HT1080 (cell line): ENCODE measurements at places on chromosomes 4 and X.

DNA sequence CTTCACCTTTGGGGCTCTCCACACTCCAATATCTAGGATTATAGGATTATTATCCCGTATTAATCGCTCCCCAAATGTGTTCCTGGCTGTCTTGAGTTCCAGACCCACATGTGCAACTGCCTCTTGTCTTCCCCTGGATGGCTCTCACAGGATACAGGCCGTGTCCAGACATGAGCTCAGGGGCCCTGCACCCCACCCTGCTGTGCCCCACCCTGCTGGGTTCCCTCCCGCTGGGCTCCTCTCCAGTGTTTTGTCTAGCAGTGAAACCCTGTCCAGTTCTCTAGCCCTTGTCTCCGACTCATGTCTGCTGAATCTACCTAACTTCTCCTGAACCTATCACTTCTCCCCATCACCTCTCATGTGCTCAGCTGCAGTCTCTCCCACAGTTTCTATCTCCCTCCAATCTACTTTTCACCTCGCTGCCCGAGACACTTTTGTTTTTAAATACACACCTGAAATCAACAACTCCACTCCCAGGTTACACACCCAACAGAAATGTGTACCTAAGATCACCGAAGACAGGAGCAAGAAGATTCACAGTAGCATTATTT is 2.0 kb downstream of the RNF212 start:
- no peak for DNase-seq

DNA sequence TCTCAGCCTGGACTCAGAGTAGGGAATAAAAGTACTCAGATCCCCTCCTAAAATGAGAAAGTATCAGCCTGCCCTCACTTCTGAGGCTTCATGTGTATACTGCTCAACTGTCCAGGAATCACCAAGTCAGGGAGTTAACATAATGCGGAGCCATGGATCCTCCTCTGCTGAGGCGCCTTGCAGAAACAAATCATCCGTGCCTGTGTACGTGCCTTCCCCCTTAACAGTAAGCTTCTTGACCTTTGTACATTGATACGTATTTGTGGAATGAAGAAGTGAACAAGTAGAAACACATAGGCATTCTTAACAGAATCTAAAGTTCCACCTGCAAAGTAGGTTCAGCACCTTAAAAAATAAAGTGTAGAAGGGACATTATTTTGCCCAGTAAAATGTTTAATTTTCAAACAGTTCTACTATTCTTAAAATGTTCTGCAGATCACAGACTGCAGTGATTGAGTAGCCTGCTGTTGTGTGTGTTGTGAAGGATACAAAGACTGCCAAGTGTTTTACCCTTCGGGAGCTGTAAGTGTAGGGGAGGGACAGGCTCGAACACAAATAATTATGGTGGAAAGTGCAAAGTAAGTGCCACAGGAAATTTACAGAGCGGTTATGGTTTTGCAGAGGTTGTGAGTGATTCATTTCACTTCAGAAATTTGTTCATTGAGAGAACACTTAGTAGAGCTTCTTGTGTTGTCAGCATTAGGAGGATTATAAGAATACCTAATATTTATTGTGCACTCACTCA is 61.9 kb downstream of the ARHGAP10 start:
- no peak for DNase-seq

GRCh38 chr4:7187691-7188090 is 4.6 kb upstream of the SORCS2 start:
- no peak for DNase-seq

GRCh38 chr4:8534129-8534528 is 46.1 kb upstream of the GPR78 start:
- DNase-seq, result no peak

DNA sequence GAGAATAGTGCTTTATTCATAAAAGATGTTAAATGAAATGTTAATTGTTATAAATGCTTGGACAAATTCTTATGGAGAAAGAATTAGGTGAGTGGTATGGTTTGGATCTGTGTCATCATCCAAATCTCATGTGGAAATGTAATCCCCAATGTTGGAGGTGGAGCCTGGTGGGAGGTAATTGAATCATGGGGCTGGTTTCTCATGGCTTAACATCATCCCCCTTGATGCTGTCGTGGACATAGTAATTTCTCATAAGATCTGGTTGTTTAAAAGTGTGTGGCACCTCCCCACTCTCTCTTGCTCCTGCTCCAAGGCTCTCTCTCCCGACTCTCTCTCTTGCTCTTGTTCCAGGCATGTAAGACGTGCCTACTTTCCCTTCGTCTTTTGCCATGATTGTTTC is 22.5 kb downstream of the GYPE start:
- DNase-seq, result no peak

DNA sequence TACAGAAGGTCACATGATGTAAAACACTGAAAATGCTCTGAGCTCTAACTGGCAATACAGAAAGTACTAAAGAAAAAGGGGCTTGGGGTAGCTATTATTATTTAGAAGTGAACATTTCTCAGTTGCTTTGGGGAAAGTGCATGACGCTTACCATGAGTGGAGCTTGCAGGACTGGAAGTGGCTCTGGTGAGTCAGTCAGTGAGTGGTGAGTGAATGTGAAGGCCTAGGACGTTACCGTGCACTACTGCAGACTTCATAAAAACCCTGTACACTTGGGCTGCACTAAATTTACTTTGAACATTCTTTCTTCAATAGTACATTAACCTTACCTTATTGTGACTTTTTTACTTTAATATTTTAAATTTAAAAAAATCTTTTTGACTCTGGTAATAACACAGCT is 89.3 kb upstream of the ENPP6 start:
- DNase-seq, result peak; percentile 69

DNA sequence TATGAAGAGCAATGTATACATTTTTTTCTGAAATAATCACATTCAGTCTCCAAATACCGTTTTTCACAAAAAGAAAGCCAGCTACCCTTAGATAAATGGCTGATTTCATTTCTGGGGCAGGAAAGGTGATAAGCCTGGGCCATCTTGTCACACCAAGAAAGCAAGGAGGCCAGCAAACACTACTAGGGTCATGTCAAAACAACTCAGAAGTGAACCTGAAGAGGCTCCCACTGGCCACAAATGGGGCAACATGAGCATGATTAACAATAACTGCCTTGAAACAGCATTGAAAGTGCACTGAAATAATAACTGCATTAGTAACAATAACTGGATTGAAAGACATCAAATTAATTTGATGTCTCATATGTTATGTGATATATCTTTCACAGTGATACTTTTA is 39.3 kb downstream of the SH3KBP1 start:
- DNase-seq, result no peak

- no peak for DNase-seq
Observed at GRCh38 chr4:110424144-110424543, 51.8 kb upstream of the ENPEP start.

DNA sequence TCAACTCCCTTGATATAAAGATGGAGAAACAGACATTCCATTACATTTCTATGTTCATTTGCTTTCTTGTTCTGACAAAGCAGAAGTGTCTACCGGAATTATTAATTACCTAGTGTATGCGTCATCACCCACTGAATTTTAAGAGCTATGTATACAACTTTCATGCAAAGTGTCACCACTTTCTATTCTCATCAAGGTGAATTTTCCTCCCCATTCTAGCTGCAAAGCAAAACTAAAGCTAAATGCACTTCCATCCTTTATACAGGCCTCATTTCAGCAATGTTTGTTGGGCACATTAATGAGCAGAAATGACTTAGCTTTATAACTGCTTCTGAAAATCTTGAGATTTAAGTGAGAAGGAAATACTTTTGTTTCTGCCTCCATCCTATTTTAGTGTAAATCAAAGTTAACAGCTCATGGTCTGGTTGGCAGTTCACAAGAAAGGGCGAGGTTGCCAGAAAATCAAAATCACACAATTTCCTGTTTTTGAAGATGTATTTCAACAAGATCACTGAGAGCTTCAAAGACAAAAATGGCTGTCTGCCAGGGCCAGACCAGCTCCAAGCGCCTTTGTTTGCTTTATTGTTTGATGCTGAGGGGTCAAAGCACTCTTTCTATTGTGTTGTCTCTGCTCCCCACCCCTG is 7.2 kb upstream of the FAM9C start:
- DNase-seq, result no peak

GRCh38 chrX:83145876-83146275 is 362.2 kb upstream of the POU3F4 start:
- DNase-seq, result no peak

DNA sequence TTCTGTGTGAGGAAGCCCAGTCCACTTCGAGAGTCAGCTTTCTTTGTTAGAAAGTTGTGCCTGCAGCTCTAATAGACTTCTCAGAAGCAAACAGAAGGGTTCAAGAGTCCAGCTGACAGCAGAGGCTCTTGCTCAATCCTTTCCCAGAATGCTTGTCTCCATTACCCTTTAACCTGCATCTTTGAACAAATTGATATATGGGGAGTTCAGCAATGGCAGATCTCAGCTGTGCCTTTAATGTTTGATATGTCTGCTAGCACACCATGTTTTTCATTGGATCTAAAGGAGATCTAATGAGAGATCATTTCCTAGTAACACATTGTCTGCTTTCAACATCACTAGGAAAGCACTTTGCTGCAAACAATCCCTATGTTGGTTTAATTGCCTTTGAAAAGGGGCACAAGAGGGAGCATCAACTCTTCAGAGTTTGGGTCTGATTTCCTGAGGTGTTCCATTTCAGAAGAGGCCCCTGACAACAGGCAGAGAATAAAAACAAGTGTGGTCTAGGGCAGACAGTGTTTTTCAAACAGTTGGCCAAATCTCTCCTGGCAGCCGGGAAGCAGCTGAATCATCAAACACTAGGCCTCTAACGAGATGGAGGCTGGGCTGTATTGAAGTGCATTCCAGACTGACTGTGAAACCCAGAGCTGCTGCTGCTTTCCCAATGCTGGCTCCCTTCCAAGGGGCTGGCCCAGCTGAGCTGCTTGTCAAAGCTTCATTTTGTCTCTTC is 55.5 kb downstream of the LUZP4 start:
- DNase-seq, result peak; percentile 92

- no peak for DNase-seq
Observed at GRCh38 chr4:152773953-152774352, 5.6 kb downstream of the TIGD4 start.

GRCh38 chr4:2954358-2955185 is 8.6 kb downstream of the NOP14 start:
- DNase-seq, result no peak

DNA sequence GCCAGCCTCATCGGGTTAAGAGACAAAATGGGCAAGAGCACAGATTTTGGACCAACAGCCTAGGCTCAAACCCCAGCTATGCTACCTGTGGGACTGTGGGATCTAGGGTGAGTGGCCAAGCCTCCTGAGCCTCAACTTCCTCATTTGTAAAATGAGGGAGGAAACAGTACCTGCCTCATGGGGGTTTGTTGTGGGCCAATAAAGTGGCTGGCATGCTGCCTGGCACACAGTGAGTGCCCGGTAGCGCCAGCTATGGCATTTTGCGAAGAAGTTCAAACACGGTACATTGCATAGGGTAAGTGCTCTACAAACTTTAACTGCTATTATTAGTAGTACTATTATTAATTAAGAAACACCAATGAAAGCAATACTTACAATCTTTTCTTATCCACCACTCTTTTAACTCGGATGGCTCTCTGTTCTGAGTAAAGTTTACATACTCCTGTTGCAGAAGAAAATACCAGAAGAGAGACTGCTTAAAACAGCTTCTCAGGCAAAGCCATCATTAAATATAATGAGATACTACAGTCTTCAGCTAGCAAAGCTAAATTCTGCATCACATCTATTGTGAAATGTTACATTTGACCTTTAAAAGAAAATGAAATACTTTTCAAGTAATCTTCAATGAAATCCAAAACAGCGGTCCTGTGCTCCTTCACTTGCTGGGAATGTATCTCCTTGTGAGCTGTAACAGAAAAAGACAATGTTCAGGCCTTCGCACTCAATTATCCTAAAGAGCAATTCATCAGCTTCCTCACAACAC is 70.1 kb downstream of the NSG1 start:
- no peak for DNase-seq

DNA sequence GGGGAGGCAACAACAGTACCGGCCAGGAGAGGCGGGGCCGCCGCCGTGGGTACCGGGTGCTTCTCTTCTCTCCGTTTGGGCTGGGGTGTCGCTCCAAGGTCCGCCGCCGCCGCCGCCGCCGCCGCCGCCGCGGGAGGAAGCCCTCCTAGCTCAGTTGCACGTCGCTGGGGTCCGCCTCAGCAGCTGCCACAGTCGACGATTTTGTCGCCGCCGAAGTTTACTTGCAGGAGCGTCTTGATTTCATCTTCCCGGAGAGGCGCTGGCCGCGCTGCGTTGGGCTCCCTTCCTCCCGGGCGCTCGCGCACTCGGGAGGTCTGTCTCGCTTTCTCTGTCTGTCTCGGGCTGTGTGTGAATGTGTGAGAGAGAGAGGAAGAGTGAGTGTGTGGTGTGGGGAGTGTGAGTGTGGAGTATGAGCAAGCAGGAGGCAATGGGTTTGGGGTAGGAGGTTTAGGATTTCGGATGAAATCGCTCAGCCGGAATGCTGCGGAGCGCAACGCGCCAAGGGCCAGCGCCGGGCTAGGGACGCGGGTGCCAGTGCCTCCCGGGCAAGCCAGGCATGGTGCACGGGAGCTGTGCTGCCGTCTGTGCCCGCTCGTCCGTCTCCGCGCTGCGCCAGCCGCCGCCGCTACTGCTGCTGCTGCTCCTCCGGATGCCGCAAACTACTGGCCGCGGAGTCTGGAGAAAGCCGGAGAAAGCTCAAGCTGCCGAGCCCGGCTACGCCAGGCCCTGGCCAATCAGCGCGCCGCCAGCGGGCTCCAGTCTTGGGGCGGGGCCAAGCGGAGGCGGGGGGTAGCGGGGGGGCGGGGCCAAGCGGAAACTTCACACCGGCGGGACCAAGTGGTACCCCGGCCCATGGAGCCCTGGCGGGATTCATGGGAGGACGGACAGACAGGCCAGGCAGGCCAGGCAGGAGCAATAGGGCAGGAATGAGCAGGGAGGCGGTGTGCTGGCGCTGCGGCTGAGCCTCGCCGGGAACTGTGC is at the start of gene PCDH19:
PCDH19 (minus strand) TSS at position 664 of the 981 bp plus-strand sequence. CDS start 1,676 bp downstream, outside the sequence.
- no peak for DNase-seq
